Renal cortical epithelial cell (primary cell): ENCODE measurements at places on chromosomes 16 and 17. TPM values are rescaled to one million over a fixed set of nuclear protein-coding genes. Genes with fewer than 3 reads are reported as not detected.

GRCh38 chr17:80633207-80633606 lies 88.6 kb downstream of the RPTOR start:
- no peak for DNase-seq

DNA sequence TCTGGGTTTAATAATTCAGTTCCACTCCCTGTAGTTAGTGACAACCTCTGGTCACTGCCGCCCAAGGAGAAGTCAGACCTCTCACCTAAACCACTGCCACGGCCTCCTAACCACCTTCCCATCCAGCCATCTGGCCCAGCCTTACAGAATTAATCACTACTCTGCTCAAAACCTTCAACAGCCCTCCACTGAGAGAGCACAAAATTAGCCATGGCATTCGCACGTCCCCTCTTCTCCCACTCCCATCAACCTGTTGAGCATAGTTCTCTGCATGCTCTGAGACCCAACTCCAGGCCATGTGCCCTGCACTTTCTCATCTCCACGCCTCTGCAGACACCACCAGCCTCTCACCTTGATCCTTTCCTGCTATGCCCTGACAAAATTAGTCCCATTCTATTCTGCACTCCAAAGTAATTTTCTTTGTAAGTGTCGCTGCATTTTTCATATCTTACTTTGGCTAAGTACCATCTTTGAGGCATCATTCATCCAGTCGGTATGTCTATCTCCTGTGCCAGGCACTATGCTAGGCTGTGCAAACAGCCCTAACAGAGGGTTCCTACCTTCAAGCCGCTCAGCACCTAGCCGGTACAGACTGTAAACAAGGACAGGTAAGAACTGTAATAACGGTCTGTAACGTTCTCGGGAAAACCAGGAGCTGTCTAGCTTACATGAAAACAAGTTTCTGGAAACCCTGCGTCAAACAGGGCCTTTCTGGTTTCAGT lies 963 bp downstream of the COPRS start:
- DNase-seq: no peak

DNA sequence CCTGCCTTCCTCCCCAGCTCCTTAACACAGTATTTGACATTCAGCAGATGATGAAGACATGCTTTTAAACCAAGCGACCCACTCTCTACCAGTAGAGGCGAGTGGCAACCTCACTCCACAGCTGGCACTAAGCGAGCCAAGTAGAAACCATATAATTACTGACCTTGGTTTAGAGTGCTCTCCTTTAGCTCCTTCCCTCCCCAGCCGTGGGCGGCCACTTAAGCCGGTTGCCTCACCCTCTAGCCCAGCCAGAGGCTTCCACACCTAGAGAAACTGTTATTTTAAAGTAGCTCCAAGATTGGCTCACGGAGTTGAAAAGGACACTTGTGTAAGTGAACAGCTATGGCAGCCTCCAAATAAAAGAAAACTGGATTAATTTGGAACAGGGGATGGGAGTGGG lies 109.1 kb upstream of the CRHR1 start:
- DNase-seq: no peak

- DNase-seq: no peak
These were observed 80.8 kb downstream of the GAS7 start for GRCh38 chr17:10117581-10118001.

DNA sequence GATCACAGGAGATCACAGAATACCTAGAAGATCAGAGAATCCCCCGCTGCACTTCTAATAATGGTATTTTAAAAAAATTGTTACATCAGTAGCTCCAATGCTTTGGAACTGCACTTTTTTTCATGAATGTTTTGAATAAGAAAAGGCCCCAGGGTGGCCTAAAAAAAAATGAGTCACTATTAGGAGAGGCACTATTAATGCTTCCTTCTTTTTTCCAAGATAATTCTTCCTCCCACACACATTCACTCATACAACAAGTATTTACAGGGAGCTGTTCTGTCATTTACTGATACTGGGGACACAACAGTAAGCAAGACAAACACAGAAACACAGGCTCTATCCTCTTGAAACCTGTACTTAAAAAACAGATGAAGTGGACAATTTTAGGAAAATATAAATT lies 675 bp upstream of the PDZD9 start:
- DNase-seq: peak; percentile 73

- no peak for DNase-seq
These were observed 62.4 kb downstream of the NKD1 start for GRCh38 chr16:50610331-50611262.

- DNase-seq: no peak
These were observed 23.5 kb downstream of the COX10 start for GRCh38 chr17:14092808-14093207.

GRCh38 chr16:3681206-3681605 lies 26.7 kb downstream of the DNASE1 start:
- DNase-seq: no peak

DNA sequence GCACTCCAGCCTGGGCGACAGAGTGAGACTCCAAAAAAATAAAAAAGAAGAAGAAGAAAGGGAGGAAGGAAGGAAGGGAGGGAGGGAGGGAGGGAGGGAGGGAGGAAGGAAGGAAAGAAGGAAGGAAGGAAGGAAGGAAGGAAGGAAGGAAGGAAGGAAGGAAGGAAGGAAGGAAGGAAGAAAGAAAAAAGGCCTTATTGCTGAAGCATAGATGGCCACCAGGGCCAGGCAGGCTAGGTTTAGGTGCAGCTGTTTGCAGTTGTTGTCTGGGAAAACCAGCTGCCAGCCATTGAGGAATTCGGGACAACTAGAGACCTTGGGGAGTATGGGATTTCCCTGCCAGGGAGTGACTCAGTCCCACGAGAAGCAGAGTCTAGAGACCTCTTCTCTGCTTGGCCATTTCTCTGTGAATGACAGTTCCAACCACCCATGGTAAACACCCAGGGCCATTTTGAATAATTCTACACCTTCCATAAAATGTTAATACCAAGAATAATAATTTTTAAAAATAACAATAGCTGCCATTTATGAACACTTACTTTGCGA lies 31.0 kb downstream of the SCNN1B start:
- no peak for DNase-seq

DNA sequence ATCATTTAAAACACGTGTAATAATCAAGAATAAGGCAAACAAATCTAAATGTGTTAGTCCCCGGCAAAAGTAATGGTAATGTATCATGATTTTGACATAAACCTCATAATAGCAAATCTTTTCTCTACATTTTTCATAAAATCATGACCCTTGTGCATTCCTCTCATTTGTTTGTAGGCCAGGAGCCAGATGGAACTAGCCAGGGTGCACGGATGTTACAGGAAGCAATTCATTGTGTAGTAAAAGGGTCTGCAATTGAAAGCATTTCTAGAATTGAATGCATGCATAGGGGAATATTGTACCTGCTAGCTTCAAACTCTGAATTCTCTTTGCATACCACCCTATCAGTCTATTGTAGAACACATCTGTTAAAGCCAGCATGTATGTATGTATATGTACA lies 66.6 kb downstream of the CNTNAP4 start:
- no peak for DNase-seq

GRCh38 chr17:41116297-41116696 lies 1.9 kb downstream of the KRTAP4-11 start:
- DNase-seq: no peak

- no peak for DNase-seq
These were observed 882 bp upstream of the TOX3 start for GRCh38 chr16:52547834-52548215.

DNA sequence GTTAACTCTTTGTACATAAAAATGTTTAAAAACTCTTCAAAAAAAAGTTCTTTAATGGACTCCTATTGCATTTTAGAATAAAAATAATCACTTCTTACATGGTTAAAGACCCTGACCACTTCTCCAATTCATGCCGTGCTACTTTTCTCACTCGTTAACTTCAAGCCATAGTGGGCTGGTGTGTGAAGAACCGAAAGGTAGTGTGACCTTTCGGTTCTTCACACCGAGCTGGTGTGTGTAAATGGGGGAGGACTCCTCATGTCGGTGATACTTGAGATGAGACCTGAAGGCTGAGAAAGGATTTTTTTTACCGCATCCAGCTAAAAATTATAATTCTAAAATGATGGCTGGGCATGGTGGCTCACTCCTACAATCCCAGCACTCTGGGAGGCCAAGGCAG lies 22.1 kb downstream of the RFFL start:
- no peak for DNase-seq

DNA sequence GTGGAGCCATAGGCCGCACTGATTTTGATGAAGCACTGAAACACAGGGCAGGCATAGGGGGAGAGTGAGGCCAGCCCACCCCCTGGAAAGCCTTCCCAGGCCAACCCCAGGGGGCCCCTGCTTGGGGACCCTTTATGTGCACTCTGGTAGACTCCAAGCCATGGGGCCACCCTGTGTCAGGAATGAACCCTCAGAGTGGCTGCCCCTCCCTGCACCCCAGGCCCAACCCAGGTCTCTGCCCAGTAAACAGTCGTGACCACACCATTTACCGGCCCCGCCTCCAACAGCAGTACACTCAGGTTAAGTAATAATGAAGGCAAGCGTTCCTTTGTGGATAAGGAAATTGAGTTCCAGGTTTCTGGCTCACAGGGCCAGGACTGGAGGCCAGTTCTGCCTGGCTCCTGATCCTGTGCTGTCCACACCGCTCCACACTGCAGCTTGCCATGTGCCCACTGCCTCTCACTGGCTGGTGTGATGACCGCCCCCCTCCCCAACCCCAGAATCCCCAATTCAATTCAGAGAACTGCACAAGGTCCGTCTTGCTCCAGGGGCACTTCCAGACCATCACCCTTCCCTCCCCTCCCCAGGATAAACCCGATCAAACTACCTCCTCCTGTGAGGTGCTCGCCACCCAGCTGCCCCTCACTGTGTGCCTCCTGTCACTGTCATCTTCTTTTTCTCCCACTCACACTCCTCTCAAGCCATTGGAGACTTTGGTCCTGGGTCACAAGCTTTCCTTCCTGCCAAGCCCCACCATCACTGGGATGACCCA lies 13.6 kb downstream of the PIMREG start:
- DNase-seq: peak; percentile 64

GRCh38 chr17:50844117-50844700 lies 8.8 kb downstream of the WFIKKN2 start:
- DNase-seq: no peak

Gene FOXJ1
- total RNA-seq: 0.17 and 1.1 TPM in 2 replicates

Gene OR1A1
- not detected in 2 replicates for total RNA-seq

Gene PRCD
- total RNA-seq: 0.94 and 5.0 TPM in 2 replicates

Gene CNGB1
- 0.35 and 0.60 TPM in 2 replicates for total RNA-seq

Gene RNF227
- 1.0 and 4.7 TPM in 2 replicates for total RNA-seq

Gene GPR139
- total RNA-seq: not detected in 2 replicates

Gene SCARF1
- 0.55 and 1.6 TPM in 2 replicates for total RNA-seq

Gene TERB1
- 0.15 and 0.35 TPM in 2 replicates for total RNA-seq

Gene KRT9
- total RNA-seq: not detected in 2 replicates
